CD4-positive, alpha-beta T cell treated with Interleukin-17A for 4 hours (primary cell): ENCODE measurements at places on chromosomes 7 and 10.
A peak's percentile ranks its signal among the peaks of the same experiment; 100 is the strongest.

- DNase-seq = peak; percentile 68
These were observed 25.0 kb downstream of the RGS10 start for GRCh38 chr10:119517235-119518141.

DNA sequence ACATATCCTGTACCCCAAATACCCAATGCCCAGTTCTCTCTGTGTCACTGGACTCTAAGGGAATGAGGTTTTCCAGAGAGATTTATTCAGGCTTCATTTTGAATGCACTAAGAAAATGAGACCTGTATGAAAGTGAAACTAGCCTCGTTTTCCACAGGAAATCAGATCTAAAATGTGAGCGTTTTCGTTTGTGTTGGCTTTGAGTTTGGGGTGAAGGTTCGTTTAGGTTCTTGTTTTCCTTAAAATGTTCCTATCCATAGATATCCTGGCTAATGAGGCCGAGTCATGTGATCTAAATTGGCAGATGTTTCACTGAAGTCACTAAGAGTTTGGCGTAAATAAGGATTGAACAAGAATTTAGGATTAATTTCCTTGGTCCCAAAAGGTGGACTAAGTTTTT is 90.9 kb upstream of the BMPER start:
- no peak for DNase-seq

GRCh38 chr7:138890499-138891445 is 90.4 kb downstream of the KIAA1549 start:
- DNase-seq = no peak

DNA sequence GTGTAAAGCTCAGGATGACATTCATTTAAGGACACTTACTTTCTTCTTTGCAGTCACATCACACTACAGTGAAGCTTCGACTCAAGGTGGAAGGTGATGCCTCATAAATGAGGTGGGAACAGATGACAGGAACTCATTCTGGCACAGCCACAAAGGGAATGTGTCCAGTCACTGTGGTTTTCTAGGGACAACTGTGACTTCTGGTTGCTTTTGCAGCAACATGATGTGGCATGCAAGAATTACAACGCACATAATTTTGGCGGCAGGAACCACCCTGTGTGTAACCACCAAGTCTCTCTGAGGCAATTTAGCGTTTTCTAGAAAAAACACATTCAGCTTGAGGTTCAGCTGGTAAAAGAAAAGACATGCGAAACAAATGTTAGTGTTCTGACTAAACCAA is 32.0 kb upstream of the FERD3L start:
- DNase-seq = no peak

DNA sequence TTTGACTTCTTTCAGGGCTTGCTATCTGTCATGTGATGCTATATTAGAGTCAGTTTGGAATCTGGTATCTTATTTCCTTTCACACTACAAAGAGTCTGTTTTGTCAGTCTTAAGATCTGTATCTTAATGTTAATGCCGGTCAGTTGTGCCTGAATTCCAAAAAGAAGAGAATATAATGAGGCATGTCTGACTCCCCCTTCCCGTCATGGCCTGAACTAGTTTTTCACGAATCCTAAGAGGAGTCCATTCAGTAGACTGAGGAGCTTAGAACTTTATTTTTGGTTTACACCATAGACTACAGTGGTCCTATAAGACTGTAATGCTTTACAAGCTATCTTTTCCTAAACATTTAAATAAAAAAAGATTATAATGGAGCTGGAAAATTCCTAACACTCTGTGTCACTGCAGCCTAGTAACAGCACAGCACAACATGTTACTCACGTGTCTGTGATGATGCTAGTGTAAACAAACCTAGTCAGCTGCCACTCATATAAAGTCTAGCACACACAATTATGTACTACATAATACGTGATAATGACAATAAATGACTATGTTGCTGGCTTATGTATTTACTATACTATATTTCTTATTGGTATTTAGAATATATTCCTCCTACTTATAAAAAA is 50.6 kb downstream of the VPS41 start:
- DNase-seq = no peak

DNA sequence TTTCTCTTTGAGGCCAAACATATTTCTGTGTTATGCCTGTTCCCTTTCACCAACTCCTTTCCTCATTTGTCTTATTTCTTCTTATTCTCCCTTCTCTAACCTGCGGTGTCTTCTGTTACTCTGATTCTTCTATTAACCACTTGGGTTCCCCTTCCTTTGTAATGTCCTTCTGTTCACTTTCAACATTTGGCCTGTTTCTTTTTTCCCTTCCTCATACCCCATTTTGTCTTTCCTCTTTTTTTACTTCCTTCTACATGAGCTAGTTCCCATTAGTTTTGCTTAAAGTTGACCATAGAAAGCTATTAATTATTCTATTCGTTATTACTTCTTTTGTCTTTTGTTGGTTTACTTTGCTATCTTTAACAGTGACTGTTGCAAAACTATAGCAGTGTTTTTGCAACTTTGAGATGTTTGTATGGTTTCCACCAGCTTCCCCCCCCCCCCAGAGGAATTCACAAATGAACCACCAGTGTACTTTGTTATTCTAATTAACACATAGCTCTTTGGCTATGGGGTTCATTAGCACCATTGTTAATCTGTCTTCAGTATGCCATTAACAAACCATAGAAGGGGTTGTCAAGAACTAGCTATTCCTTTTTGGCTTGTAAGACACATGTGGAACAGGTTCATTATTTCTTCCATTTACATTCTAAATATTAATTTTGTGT is 2.9 kb downstream of the LRGUK start:
- no peak for DNase-seq

DNA sequence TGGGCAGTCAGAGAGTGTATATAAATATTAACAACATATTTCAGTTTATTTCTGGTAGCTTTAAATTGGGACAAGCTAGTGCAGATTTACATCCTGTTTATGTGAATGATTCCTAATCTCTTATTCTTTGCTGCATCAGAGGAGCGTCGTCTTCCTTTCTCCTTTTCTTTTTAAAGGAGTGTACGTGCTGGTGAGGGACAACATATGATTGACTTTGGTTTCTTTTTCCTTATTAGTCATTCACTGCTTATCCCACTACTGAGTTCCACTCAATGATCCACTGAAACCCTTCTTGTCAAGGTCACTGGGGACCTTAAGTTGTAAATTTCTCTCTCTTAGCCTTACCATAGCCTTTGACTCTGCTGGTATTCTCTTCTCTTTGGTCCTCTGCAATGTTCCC is 116.3 kb downstream of the EXOC4 start:
- DNase-seq = no peak
